Endothelial cell of umbilical vein (primary cell): ENCODE measurements at places on chromosomes 3 and 15. TPM values are rescaled to one million over a fixed set of nuclear protein-coding genes. Genes with fewer than 3 reads are reported as not detected.

Gene CLRN1
- polyA plus RNA-seq, result not detected in 2 replicates

Gene PLSCR5
- polyA plus RNA-seq, result not detected in 2 replicates

Gene FSD2
- not detected in 2 replicates for polyA plus RNA-seq

Gene SAMMSON
- polyA plus RNA-seq, result not detected in 2 replicates
